Activated CD4-positive, alpha-beta T cell treated with anti-CD3 and anti-CD28 coated beads for 4 hours (primary cell): ENCODE measurements at places on chromosomes 1 and 21.

- no peak for DNase-seq
These were observed 3.9 kb upstream of the CD247 start for GRCh38 chr1:167522246-167522645.

DNA sequence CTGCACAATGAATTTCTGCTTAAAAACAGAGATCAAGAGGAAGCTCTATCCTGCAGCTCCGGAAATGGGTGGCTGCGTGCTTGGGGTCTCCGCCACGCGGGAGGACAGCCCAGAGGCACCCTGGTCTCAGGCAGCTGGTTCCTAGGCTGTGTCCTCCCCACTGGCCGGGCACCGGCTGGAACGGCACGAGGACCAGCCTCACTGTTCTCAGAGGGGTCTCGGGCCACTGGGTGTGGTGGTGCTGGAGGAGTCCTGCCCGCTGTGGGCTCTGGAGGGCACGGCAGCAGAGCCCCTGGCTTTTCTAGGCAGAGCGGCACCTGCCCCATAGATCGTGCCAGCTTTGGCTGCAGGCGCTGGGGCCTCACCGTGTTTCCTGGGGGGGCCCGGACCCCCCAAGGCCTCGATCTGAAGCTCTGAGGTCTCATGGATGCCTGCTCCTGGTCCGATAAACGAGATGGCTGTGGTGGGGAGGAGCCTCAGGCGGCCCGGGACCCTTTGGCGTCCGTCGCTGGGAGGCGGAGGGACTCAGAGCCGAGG is 8.2 kb upstream of the RNF223 start:
- no peak for DNase-seq

- no peak for DNase-seq
These were observed 15.6 kb upstream of the AIM2 start for GRCh38 chr1:159092036-159092760.

- no peak for DNase-seq
These were observed 2.5 kb upstream of the OLIG1 start for GRCh38 chr21:33067457-33067856.

DNA sequence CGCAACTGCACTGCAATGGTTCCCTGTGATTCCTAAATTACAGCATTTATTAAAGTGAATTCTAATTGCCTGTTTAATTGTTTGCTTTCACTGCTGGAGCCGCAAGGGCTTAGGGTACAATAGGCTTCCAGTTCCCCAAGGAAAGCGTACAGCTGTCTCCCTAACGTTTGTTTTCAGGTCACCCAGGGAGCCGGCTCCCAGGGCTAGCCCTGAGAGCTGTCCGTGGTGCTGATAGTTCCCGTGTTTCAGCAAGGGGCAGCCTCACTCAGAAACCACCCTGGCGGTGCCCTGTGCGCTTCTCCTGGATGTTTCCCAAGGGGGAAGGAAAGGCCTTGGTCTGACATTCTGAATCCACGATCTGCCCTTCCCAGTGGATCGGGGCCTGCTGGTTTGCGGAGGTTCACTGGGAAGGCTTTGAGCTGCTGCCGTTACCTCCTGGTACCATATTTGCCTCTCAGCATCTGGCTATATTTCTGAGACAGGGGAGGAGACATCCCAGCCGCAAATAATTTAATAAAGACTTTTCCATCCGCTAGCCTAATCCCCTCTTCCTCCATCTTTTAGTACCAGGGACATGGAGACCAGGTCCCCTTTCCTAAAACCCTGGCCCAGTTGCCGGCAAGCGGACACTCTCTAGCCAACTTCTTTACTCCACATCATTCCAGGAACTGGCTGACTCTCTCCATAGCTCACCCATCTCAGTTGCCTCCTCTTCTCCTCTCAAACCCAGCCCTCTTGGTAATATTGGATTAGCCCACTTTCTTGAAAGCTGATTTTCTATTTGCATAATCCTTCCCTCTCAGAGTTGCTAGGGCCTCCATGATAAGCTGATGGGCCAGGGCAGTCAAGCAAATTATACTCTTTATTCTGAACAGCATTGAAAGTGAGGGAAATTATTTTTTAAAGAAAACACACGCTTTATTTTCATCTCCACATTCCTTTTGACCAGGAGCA is 149.0 kb downstream of the IGSF21 start:
- no peak for DNase-seq
